ENCODE measurements at places on chromosomes 4 and X.

DNA sequence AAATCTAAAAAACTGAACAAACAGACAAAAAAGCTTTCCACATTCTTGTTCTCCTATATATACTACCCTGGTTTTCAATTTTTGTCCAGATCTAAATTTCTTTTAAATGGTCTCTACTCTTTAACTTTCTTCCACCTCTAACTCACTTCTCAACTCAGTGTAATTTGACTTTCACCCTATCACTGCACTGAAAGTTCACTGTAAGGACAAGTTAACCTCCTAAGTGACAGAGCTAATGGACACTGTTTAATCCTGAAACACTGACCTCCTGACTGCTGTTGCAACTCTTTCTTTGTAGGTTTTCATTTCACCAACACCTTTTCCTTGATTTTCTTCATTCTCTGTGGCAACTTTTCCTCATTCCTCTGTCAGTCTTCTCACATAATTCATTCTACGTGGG, 50.0 kb downstream of the ATOH1 start:
- DNase-seq: no peak

DNA sequence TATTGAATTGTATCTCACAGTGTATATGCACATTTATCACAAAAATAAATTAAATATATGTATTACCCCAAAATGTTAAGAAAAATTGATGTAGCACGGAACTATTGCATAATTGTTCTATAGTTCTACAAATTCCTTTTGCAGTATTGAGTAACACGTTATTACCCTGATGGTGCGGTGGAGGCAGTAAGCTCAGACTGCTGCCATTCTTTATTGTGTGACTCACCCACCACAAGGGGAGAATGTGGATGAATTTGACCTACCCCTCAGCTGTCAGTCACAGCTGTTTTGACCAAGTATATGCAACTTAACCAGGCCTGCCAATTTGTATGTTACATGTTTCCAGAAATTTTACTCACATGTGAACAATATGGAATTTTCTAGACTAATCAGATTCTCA, 506.6 kb downstream of the SH3BGRL start:
- no peak for DNase-seq

- DNase-seq: no peak
These were observed 1.0 kb downstream of the LIMCH1 start for GRCh38 chr4:41538887-41539498.

DNA sequence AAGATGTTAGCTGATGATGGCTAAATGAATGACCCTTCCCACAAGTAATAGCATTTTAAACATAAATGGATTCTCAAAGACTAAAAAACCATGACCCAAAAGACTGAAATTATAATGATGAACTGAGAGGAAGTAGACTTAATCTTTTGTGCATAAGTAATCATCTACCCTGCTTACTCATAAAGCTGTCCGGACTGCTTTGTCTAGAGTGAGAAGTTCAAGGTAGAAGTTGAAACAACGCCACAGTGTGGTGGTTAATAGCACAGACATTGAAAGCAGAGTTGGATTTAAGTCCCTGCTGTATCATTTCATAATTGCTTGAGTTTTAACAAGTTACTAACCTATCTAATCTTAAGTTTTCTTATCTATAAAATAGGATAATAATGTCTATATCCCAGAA, 346.6 kb downstream of the CENPC start:
- DNase-seq: no peak

DNA sequence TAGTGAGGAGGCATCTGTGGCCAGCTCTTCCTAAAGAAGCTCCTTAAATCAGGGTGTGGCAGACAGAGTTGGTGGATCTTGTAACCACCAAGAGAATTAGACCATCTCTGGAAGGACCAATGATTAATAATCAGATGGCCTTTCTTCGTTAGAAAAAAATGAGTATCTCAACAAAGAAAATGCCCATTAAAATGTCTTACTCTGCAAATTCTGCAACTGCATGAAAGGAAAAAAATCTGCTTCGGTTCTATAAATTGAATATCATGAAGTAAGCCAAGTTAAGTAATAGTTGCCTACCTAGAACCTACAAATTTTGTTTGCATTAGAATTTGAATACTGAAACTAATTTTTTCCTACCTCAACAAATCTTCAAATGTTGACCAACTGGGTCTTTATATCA, 4.2 kb upstream of the DCLK2 start:
- DNase-seq: no peak

DNA sequence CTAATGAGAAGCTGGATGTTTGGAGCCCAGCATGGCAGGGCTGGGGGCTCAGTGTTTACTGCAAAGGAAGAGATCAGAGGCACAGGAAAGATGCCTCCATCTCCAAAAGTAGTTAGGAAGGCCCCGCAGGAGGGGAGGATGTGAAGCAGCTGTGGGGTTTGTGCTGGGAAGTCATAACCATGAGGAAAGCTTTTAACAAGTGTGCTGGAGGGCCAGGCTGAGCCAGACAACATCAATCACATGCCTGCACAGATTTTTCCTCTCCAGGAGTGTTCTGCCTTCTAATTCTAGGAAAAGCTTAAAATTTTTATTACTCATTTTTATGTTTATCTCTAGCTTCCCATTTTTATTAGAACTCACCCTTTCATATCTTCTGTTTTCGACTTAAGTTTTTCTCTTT, 65.4 kb downstream of the GPR82 start:
- no peak for DNase-seq

DNA sequence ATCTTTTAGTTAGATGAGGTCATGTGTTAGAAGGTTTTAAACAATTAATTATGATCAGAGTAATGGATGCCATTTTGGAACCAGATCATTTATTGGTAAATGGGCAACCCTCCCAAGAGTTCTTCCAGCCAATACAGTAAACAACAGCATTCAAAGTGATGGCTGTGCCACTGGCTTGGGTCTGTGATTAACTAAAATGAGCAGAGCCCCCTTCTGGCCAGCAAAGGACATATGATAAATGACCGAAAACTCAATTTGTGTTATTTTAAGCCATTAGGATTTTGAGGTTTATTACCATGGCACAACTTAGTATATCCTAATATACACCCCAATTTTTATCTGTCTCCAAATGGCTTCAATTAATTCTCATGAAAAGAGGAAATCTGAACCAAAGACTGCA, 90.8 kb upstream of the NPFFR2 start:
- DNase-seq: no peak

GRCh38 chr4:10962246-10962645, 277.7 kb upstream of the CLNK start:
- no peak for DNase-seq

GRCh38 chrX:53263597-53264094, 17.7 kb downstream of the IQSEC2 start:
- peak; percentile 81 for DNase-seq

DNA sequence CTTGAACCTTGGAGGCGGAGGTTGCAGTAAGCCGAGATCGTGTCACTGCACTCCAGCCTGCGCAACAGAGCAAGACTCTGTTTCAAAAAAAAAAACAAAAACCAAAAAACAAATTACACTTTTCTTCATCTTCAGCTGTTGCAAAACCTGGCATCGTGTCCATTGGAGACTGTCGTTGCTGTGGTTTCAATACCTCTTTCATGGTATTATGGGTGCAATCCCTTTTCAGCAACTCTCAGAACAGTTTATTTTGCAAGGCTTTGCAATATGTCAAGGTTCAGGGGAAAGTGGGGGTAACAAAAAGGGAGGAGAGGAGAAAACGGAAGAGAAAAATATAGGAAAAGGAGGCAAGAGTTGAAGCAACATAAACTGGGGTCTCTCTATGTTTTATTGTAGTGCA, 40.8 kb downstream of the ARSD start:
- DNase-seq: no peak

GRCh38 chrX:74593593-74593992, 20.8 kb downstream of the RLIM start:
- DNase-seq: no peak

GRCh38 chrX:71111921-71112431, 599 bp upstream of the IL2RG start:
- DNase-seq: no peak

- no peak for DNase-seq
These were observed 745.4 kb downstream of the PDHA2 start for GRCh38 chr4:96585304-96585703.

DNA sequence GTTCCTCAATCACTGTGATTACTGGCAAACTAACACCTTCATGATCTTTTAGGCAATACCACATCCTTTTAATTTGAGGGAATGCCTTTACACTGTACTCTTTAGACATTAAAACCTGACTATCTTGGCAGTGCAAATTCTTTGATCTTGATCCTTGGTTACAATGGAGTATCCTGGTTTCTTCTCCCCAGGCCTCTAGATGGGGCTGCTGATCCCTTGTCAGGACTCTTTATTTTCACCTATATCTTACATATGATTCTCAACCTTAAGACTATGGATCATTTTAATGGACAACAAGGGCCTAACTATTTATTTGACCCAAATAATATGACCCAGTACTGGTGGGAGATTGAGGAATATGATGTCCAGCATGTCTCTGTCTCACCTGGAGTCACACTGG, 1005.5 kb upstream of the INTU start:
- peak; percentile 23 for DNase-seq

GRCh38 chr4:169241464-169241863, 29.3 kb downstream of the SH3RF1 start:
- DNase-seq: no peak

- DNase-seq: peak; percentile 63
These were observed 5.4 kb upstream of the ASB5 start for GRCh38 chr4:176274441-176274840.

- DNase-seq: no peak
These were observed 14.6 kb downstream of the HERC3 start for GRCh38 chr4:88606832-88607231.

GRCh38 chrX:340641-341423, 22.2 kb upstream of the GTPBP6 start:
- no peak for DNase-seq

GRCh38 chrX:72080150-72080549, 51.6 kb downstream of the RTL5 start:
- DNase-seq: no peak

DNA sequence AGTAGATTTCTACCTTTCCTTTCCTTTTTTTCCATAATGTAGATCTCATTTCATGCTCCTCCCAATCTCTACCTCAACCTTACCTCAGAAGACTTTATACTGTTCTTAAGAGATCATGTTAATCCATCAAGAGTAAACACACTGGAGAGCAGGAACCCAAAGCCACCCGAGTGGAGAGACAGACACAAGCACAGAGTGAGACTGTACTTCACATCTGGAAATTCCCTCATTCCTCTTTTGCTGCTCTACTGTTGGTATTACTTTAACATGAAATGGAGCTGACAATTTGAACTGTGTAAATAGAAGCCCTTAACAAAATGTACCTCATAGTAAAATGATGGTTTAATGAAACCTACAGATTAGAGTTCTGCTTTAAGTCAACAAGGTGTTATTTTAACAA, 105.7 kb upstream of the RASGEF1B start:
- DNase-seq: no peak

- no peak for DNase-seq
These were observed 26.2 kb downstream of the CHRNA9 start for GRCh38 chr4:40361338-40361737.

- DNase-seq: no peak
These were observed 433.1 kb upstream of the FAM241A start for GRCh38 chr4:111712093-111712677.

GRCh38 chr4:67158666-67159065, 386.6 kb downstream of the CENPC start:
- DNase-seq: no peak

- DNase-seq: peak; percentile 9
These were observed 1.9 kb upstream of the SCML1 start for GRCh38 chrX:17735406-17735805.

- DNase-seq: peak; percentile 50
These were observed 34.6 kb downstream of the SEPTIN11 start for GRCh38 chr4:76984127-76984526.

DNA sequence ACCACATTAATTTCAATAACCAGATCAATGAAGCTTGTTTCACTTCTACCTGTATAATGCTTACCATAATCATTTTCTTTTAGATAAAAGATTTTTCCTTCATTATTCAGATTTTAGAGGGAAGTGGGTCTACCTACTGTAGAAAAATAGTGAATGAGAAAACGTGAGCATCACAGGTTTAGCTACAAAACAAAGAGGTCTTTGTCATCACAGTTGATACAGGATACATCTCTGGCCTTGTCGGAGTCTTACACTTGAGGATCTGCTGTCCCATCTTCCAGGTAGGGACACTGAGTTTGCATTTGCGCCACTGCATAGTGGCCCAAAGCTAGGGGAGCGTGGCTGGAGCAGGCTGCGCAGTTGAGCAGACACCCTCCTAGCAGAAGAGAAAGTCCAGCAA, 710 bp downstream of the CLDN24 start:
- DNase-seq: no peak

DNA sequence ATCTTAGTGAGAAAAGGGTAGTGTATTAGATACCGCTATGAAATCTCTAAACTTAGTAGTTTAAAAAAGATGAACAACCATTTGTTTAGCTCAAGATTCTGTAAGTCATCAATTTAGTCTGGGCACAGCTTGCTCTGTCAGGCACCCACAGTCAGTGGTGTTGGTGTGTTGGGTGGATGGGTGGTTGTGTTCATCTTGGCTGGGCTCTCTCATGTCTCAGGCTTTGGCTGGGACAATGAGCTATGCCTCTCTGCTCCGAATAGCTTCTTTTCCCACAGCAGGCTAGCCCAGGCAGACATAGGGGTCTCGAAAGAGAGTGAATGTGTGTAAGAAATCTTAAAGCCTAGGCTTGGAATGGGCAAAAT, 127.0 kb upstream of the GATB start:
- no peak for DNase-seq
